ENCODE measurements at places on chromosomes 12 and 14.

- no peak for DNase-seq
Measured at GRCh38 chr12:11703378-11703777, 53.9 kb downstream of the ETV6 start.

DNA sequence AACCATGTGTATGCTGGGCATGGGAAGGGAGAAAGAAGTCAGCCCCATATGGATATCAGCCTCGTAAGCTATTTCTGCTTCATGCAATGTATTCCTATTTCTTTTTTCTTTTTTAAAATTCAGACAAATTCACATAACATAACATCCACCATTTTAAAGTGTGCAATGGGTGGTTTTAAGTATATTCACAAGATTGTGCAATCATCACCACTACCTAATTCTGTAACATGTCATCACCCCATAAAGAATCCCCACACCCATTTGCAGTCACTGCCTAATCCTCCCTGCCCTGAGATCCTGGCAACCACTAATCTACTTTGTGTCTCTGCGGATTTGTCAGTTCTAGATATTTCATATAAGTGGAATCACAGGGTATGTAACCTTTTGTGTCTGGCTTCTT is 9.5 kb downstream of the POMT2 start:
- no peak for DNase-seq

DNA sequence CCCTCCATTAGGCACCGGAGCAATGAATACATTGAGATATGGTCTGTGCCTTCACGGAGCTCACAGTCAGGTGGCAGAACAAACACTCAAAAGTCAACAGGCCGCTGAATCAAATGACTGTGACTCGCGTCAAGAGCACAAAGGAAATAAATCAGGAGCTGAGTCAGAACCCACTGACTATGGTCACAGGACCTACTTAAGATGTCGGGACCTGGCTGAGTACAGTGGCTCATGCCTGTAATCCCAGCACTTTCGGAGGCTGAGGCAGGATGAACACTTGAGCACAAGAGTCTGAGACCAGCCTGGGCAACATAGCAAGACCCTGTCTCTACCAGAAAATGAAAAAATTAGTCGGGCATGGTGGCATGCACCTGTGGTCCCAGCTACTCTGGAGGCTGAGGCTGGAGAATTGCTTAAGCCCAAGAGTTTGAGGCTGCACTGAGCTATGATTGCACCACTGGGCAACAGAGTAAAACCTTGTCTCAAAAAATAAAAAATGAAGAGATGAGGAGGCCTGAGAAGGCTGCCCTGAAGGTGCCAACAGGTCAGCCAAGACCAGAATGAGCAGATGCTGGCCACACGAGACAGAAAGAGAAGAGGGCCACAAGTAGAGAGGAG is 19.9 kb downstream of the TMEM233 start:
- no peak for DNase-seq

DNA sequence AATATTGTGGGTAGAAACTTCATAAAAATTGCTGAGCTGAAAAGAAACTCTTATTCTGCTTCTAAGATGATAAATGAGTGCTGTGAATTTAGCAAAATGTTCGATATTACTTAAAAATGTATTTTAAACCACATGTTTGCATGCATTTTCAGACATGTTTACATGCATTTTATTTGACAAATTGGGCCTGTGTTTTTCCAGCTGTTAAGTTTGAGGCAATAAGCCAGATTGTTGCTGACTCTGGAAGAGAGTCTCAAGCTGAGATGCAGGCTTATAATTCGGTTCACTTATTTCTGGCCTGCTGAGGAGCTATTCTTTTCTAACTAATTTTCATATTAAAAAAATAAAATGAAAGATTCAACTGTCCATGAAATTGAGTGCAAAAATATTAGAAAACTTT is 110.1 kb downstream of the SYNE2 start:
- no peak for DNase-seq

DNA sequence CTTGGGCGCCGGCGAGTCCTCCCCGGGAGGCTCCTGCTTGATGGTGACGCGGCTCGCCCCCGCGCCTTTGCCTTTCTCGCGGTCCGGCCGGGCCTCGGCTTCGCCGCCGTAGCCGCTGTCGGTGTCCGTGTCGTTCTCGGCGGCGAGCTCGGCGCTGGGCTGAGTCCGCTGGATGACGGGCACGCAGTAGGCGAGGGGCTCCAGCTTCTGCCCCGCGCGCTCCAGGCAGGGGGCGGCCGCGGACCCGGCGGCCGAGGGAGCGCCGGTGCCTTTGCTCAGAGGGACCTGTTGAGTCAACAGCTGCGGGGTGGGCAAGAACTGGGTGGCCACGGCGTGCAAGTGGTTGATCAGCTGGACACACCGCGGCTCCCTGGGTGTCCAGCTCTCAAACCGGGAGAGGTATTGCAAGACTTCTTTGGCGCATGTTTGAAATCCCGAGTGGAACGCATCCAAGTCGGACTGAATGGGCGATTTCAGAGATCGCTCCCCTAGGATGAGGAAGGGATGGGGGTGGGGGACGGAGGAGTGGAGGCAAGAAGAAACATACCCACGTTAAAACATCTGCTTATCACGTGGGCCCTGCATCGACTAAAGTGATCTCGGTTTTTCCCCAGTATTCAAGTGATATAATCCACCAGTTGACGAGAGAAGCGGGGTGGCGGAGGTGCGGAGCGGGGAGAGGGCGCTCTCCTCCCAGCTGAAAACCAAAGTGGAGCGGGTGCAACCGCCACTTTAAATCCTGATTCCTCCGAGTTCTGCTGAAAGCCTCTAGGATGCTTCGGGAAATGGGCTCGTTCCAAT is 2.0 kb downstream of the BHLHE41 start:
- DNase-seq = no peak

DNA sequence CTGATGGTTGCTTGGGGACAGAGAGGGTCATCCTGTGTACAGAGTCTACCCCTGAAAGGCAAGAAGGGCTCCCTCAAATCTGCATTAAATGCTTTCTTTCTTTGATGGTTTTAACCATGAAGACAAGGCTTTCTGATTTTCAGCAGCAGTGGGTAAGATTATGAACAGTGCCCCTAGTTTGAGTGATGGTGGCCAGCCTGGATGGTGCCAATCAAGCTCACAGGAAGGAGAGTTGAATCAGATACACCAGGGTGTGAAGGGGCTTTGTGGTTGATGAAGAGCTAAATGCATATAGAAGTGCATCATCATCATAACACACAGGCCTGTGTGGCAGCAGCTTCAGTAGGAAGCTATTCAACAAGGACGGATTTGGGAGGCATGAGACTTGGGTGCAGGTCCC is 5.7 kb downstream of the KRT85 start:
- DNase-seq = no peak

DNA sequence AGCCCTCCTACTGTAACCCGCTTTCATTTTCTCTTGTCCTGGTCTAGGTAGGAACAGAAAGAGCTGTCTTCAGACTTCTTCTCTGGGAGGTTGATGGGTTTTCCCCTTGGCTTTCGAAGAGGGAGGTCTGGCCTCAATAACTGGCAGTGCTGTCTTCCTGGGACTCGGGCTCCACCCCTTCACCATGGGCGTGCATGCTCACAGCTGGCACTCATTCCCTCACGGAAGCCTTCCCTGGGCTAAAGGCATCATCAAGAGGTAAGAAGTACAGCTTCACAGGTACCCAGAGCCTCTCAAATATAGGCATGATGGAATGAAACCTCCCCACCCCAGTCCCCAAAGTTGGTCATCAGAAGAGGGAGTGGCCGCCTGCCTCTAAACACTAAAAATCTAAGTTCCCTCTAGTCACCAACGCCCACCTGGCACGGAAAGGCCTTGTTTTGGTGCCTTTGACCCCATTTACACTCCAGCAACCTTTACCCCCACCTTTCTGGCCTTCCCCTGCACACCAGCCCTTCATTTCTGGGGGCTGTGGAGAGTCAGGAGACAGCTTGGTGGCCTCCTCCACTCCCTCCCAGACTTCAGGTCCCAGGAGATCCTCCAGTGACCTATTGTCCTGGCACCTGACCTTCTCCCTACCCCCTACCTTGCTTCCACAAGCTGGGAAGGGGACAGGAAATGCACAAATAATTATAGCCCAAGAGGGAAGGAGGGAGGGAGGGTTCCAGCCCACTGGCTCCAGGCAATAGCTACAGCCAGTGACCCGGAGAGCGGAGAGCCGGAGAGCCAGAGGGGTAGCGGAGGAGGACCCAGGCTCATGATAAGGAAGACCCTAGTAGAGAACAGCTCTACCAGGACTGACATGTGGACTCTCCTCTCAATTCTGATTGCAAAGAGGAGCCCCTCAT is 2.8 kb downstream of the RAPGEF3 start:
- DNase-seq = no peak

- no peak for DNase-seq
Measured at GRCh38 chr14:55398679-55399078, 13.0 kb downstream of the ATG14 start.

DNA sequence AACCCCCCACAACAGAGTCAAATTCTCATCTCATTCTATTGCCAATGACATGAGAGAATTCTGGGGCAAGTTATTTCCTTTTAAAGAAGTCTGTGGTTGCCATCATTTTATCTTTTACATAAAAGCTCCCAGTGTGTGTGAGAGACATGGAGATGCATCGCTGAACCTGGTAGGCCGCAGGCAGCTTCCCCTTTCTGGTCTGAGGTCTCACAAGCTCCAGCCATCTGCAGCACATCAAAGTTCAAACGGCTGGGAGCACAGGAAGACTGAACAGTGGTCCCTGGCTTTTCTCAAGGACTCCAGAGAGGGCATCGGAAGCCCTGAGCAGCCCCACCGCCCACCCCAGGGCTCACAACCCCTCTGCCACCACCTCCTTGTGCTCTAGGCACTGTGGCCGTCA is 141.7 kb downstream of the RIMBP2 start:
- DNase-seq = no peak

GRCh38 chr12:6998715-6999451 is 19.4 kb downstream of the LPCAT3 start:
- DNase-seq = no peak

DNA sequence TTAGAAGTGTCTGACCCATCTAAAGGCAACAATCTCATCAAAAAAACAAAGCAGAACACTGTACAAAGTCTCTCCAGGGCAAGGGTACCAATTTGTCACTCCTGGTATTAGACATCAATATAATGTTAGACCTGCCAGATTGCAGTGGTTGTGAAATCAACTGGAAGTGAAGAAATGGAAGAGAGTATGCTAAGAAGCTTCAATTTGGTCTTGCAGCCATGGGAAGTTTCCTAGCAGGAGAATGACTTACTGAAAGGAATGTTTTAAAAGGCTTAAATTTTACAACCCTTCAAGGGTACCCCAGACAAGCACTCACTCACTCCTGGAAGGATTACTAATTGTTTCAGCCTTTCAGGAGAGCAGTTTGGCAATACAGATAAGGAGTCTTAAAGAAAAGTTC is 18.9 kb downstream of the LLPH start:
- DNase-seq = no peak

GRCh38 chr12:111546758-111547383 is 52.2 kb downstream of the ATXN2 start:
- DNase-seq = peak; percentile 13

GRCh38 chr14:51304941-51305340 is 64.9 kb downstream of the TMX1 start:
- DNase-seq = no peak

GRCh38 chr12:12717586-12718380 is 615 bp downstream of the CDKN1B start:
- DNase-seq = peak; percentile 11

Measured in stimulated activated CD4-positive, alpha-beta T cell treated with anti-CD3 and anti-CD28 coated beads, Interleukin-2, amount 100 ng/mL, for 48 hours (primary cell).